ENCODE measurements at places on chromosomes 12 and 14.

GRCh38 chr12:25056011-25056410 is 107.1 kb upstream of the BCAT1 start:
- DNase-seq = no peak

- DNase-seq = no peak
These were observed 47.4 kb downstream of the SMIM41 start for GRCh38 chr12:52126605-52127578.

- no peak for DNase-seq
These were observed 462.5 kb downstream of the NAV3 start for GRCh38 chr12:78293059-78293686.

- DNase-seq = no peak
These were observed 250.0 kb downstream of the MED13L start for GRCh38 chr12:116027551-116027821.

GRCh38 chr12:1792406-1792805 is 28.0 kb upstream of the LRTM2 start:
- DNase-seq = no peak

DNA sequence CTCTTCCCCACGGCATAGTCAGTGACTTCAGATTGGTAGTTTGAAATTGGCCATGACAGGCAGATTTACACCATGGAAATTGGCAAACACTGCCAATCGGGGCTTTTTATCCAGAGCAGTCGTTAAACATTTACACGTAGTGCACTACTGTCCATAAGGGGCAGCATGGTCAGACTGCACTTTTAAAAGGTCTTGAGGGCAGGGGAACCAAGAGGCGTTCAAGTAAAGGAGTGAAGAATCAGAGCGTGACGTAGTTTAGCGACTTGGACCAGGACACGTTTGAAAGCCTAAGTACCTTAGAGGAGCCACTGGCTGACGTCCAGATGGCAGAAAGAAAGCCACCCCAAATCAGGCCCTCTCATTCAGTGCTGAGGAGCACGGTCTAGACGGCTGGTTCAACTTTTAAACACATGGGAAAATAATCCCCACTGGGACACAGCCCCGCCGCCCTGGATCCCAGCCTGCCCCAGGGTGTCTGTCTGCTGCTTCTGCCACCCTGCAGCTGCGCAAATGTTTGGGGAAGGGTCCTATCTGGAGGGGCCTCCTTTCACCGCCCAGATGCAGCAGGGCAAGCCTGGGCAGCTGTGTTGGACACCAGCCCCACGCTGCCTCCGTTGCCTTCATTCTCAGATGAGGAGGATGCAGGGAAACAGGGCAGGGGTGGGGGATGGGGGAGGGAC is 52.5 kb upstream of the PPP2R5C start:
- DNase-seq = no peak

DNA sequence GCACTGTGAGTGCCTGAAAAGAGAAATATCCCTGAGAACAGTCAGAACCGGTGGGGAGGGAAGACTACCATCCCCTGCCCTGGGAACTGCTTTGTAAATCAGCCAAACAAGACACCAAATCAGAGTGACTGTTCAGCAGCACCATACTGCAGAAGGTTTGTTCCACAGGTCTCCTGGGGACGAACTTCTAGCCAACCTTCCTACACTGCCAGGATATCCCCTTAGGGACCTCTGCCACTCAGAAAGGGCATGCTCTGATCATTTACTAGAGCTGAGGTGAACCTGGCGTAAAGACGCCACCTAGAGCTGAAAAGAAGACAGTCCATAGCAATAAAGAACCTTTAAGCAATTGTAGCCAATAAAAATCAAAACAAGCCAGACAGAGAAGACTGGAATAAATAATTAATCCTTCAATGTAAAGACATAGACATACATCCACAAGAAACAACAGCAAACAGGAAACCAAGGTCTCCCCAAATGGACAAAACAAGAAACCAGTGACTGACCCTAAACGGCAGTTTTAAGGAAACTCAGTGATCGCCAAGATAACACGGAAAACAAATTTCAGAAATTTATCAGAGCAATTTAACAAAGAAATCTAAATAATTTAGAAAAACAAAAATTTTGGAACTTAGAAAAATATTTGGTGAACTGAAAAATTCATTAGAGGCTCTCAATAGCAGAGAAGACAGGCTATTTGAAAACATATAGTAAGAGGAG is 228.1 kb upstream of the AMIGO2 start:
- DNase-seq = peak; percentile 17

DNA sequence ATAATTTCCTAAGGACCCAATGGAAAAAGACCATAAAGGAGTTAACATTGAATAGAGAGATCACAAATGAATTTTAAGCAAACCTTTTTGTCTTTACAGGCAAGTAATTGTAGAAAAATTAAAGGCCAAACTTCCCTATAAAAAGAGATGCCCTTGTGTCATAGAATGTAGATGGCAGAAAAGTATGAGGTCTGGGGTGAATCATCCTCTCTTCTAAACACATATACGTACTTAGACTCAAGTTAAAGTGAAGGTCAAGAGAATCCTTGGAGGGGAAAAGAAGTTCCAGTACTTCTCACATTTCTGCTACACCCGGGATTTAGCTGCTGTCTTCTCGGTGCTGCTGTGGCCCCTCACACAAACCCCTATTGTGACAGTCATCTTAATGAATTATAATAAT is 116.2 kb upstream of the ARID2 start:
- no peak for DNase-seq

DNA sequence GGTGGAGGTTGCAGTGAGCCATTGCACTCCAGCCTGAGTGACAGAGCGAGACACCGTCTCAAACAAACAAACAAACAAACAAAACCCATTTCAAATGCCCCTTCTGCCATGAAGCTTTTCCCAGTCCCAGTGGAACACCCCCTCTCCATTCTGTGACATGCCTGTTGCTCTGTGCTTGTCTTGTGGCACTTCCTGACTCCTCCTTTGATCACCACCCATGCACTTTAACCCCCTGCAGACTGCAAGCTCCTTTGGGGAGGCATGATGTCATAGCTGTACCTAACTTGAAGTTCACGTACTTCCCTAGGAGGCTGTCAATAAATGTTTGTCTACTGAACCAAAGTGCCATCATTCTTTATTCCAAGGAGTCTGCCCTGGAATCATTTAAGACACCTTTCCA is 64.7 kb downstream of the TMCC3 start:
- DNase-seq = no peak

DNA sequence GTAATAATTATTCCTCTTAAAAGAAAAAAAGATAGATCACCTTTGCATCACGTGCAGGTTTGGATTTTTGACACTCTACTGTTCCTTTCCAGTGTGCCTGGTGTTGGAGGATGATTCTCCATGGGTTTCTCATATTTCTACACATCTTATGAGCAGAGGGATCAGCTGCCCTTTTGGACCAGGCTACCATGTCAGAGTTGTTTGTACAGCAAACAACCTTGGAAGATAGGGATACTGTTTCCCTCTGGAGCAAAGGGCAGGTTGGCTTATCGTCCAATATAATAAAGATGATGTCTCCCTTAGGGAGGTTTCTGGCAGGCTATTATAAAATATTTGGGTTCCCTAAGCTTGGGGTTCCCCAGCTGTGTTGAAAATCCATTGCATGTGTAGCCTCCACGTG is 42.1 kb downstream of the DAO start:
- DNase-seq = no peak

DNA sequence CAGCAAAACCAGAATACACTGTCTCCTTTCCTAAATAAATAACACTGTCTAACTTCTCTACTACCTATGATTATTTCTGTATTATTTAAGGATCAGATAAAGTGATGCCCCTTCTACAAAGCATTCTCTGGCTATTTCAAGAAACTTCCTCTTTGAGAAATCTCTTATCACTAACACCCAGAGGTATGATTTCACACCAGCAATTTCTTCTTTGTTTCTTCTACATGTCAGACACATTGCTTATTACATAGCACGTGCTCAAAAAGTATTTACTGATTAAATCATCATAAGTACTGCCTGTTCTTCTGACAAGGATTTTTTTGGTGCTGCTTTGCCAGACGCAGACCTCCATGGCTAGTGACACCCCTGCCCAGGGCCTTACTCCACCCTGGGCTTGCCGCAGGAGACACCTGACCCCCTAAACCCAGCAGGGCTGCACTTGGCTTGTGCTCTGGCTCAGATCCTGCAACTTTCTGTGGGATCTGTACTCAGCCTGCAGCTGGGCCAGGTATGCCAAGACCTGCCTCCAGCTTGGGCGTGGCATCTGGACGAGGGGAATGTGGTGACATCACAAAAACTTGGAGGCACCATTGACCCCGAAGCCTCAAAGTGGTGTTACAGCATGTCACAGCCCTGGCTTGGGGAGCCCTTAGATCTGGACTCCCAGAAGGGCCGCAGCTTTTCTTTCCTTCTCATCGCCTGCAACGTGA is 15.4 kb upstream of the HIGD1C start:
- no peak for DNase-seq

DNA sequence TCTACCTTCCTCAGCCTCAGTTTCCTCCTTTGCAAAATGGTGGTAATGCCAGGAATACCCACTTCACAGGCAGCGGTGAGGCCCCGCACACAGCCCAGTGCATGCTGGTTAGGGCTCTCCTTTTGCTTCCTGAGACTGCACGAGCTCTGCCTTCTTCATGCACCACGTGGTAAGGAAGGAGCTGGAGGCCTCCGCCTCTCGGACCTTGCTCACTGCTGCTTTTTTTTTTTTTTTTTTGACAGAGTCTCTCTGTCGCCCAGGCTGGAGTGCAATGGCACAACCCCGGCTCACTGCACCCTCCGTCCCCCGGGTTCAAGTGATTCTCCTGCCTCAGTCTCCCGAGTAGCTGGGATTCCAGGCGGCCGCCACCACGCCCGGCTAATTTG is 18.1 kb downstream of the TAMALIN start:
- DNase-seq = no peak

DNA sequence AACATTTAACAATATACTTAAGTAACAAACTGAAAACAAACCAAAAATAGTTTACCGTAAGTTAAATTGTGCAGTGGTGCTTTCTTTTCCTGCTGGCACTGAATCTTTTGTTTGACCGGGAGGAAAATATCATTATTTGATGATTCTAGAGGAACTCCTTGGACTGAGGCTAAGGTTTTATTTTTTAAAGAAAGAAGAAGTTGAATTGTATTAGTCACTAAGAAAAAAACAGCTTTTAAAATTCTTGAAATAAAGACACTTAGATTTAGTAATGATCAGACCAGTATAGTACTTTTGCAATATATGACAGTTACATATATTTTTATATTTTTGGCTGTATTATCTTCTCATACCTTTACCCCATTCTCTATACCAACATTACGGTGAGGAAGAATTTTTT is 10.3 kb downstream of the MIS18BP1 start:
- DNase-seq = no peak

DNA sequence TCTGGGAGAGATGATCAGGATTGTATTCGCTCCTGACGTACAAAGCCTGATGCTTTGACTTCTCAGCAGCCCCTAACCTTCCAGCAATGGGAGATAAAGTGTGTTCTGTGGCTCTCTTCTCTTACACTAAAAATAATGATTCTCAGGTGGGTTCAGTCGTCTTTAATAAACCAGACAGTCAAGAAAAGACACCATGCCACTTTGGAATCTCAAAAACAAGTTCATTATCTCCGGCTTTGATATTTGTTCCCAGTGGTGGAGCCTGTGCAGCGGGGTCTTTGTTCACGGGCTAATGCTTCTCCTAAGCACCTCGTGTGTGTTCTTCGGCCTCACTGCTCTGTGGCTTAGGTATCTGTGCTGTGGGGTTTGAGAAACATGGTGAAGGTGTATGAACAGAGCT is 1.6 kb downstream of the ACVR1B start:
- DNase-seq = no peak

- DNase-seq = no peak
These were observed 49.9 kb downstream of the OTX2 start for GRCh38 chr14:56760164-56760914.

GRCh38 chr12:106975993-106976658 is 10.8 kb downstream of the MTERF2 start:
- DNase-seq = no peak

- no peak for DNase-seq
These were observed 187.7 kb downstream of the GALC start for GRCh38 chr14:87805315-87805723.

DNA sequence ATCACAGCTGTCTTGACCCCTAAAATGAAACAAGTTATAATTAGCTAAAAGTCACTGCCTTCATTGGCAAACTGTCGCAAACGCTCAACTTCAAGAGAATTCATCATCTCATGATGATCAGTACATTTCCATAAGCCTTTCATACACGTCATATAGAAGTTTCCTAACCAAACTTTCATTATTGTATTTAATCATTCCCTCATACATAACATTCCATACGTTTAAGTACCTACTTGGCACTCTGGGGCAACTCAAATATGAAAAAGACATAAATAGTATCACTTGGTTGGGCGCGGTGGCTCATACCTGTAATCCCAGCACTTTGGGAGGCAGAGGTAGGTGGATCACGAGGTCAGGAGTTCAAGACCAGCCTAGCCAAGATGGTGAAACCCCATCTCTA is 12.4 kb upstream of the PPP2R5E start:
- DNase-seq = no peak

- no peak for DNase-seq
These were observed 1.8 kb downstream of the NOVA1 start for GRCh38 chr14:26595926-26596542.

- no peak for DNase-seq
These were observed 485 bp downstream of the PPP4R4 start for GRCh38 chr14:94174604-94175010.

GRCh38 chr12:97131220-97131981 is 224.3 kb downstream of the NEDD1 start:
- DNase-seq = no peak

DNA sequence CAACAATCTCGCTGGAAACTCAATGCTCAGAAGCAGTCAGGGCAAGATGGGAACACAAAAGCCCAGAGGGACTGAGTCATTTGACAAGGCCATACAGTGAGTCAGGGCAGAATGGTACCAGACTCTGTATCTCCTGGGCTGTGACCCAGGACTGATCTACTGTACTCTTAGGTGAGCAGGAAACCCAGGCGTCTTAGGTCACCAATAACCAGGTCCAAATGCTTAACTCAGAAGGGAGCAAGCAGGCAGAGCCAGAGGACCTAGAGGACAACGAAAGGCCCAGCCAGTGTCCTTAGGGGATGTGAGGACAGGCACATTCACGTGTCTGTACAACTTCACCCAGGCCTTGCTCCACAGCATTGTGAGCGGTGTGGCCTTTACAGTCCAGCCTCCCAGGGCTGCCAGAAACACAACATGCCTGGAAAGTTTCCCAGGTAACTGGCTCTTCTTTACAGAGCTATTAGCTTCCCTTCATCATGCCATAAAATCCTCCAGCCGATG is 69.9 kb downstream of the ARL6IP4 start:
- no peak for DNase-seq

DNA sequence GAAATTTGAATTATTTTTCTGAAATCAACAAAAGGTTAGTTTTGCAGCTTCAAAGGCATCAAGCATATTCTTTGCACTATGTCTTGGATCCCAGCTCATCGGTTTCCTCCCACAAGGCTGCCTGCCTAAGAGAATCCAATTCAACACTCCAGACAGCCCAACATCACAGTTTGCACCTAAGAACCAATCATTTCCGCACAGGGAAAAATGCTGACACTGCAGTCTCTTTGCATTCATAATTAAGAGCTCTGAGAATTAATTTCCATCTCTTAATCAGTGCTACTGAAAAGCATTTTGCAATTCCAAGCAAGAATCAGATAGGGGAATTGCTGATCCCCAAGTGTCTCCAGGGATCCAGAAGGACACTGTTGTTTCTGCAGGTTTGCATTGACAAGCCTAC is 175.9 kb downstream of the PIWIL1 start:
- DNase-seq = no peak

- no peak for DNase-seq
These were observed 36.8 kb downstream of the NIN start for GRCh38 chr14:50794068-50794645.

GRCh38 chr12:103100257-103100831 is 142.9 kb downstream of the ASCL1 start:
- no peak for DNase-seq

- no peak for DNase-seq
These were observed 24.0 kb downstream of the RHOJ start for GRCh38 chr14:63228217-63228616.
